ENCODE measurements at places on chromosomes 16 and 17.

DNA sequence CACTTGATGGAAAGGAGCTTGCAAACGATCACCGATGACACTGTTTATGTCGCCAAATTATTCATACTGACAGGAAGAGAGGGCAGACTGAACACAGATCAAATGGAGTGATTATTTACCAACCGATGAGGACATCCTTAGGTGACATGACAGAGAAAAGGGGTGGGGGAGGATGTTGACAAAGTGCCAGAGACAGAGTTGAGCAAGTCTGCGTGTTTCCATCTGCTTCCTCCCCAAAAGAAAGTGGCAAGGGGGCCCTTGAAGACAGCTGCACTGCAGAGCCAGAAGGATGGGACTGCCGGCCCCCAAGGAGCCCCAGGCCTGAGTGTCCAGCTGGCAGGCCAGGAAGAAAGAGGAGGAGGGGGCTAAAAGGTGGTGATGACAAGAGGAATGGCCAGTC lies 191.0 kb upstream of the RPL38 start:
- DNase-seq = peak; percentile 57

- DNase-seq = no peak
Measured at GRCh38 chr17:61337290-61337689, 62.4 kb upstream of the TBX2 start.

DNA sequence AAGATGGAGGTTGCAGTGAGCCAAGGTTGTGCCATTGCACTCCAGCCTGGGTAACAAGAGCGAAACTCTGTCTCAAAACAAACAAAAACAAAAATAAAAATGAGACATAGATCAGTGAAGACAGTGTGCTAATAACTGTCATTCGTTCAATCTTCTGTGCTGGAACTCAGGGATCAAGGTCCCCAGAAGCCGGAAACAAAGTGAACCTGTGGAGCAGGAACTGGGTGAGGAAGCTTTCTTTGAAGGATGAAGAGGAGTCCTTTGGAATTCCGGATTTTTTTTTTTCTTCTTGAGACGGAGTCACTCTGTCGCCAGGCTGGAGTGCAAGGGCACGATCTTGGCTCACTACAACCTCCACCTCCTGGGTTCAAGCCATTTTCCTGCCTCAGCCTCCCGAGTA lies 2.1 kb upstream of the SLC2A4 start:
- DNase-seq = no peak

DNA sequence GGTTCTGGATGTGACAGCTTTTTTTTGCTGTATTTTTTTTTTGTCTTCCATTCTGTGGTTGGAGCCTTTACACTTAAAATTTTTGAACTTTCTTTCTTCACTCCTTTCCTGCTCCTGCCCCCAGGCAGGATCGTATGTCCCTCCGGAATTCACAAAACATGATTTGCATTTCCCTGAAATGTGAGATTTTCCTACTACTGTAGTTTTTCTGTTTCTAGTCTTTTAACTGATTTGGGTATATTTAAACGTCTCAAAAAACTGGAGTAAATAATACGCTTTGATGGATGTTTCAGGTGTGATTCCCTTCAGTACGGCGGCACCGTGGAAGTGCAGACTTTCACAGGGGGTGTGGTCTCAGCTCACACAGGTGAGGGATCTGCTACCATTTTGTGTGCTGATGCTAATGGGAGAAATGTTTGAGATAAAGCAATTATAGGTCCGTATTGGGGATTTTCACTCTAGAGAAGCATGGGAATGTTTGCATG lies 686 bp downstream of the SRCAP start:
- no peak for DNase-seq

DNA sequence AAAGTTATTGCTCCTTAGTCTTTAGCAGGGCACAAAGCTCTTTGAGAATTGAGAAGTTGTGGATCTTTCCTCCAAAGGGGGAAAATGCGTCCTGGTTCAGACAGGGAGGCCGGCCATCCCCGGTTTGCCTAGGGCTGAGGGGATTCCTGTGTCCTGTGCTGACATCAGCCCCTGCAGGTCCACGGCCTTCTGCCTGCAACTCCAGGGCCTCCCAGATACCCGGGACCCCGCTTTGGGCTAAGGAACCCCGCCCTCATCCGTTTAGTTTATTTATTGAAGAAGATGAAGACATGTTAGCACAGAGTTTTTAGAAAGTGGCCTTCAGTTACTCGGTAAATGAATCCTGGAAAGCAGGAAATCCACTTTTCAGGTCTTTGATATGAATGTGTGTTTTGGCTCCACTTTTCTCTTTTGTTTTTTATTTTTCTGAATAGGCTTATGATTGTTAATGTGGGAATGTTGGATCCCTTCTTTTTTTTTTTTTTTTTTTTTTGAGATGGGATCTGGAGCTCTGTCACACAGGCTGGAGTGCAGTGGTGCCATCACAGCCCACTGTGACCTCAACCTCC lies 65.6 kb downstream of the CRISPLD2 start:
- no peak for DNase-seq

GRCh38 chr17:35046740-35047283 lies 16.7 kb downstream of the RFFL start:
- no peak for DNase-seq

GRCh38 chr16:14609716-14610115 lies 20.3 kb downstream of the PARN start:
- no peak for DNase-seq

GRCh38 chr17:77382356-77382911 lies 241.7 kb downstream of the SEC14L1 start:
- no peak for DNase-seq

- no peak for DNase-seq
Measured at GRCh38 chr17:80118601-80119270, 17.4 kb downstream of the GAA start.

- DNase-seq = no peak
Measured at GRCh38 chr17:21029515-21029914, 13.3 kb downstream of the USP22 start.

- DNase-seq = no peak
Measured at GRCh38 chr16:535446-536405, 8.2 kb downstream of the CAPN15 start.

- DNase-seq = no peak
Measured at GRCh38 chr17:78613416-78613815, 36.2 kb upstream of the DNAH17 start.

DNA sequence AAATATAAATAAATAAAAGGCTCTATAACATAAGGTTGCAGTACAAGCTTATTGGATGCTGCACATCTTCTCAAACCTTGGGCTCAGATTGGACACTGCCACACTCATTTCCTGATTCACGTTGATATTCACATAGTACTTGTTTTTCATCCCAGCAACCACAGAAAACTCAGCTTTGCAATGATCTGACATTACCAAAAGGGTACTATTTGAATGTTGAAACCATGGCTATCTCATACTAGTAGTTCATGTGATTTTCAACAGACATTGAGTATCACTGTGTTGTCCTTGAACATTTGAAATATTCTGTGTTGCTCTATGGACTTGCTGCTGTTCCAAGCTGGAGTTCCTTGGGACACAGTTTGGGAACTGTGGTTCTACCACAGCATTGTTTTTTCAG lies 14.0 kb upstream of the DDX52 start:
- no peak for DNase-seq

- no peak for DNase-seq
Measured at GRCh38 chr17:42543190-42544079, 7.4 kb downstream of the NAGLU start.

GRCh38 chr17:4934173-4934979 lies 2.3 kb downstream of the GP1BA start:
- no peak for DNase-seq

GRCh38 chr17:75181110-75181509 lies 1.6 kb downstream of the SUMO2 start:
- no peak for DNase-seq

Measured in COR-L47 (cell line).